ENCODE measurements at places on chromosomes 11 and 22.

- no peak for DNase-seq
These were observed 17.2 kb downstream of the MYEOV start for GRCh38 chr11:69310934-69311766.

GRCh38 chr11:101401245-101401644 lies 182.6 kb downstream of the TRPC6 start:
- DNase-seq: no peak

DNA sequence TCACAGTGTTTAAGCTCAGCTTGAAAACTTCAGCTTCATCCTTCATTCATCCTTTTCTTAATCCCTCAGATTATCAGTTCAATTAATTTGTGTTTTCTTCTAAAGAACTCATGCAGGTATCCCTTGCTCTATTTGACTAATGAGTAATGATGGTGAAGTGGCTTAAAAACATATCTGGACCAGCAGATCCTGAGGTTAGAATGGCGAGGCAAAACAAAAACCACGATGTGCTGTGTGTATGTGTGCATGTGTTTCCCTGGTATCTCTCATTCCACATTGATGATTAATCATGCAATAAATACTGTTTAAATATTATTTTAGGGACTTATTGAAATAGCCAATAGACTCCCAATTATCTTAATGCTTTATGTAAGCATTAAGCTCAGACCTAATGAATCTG lies 437.0 kb downstream of the DYNC2H1 start:
- no peak for DNase-seq

GRCh38 chr11:17743808-17744119 lies 9.2 kb downstream of the KCNC1 start:
- DNase-seq: no peak

GRCh38 chr11:62593434-62594044 lies 2.2 kb upstream of the TUT1 start:
- DNase-seq: peak; percentile 69

DNA sequence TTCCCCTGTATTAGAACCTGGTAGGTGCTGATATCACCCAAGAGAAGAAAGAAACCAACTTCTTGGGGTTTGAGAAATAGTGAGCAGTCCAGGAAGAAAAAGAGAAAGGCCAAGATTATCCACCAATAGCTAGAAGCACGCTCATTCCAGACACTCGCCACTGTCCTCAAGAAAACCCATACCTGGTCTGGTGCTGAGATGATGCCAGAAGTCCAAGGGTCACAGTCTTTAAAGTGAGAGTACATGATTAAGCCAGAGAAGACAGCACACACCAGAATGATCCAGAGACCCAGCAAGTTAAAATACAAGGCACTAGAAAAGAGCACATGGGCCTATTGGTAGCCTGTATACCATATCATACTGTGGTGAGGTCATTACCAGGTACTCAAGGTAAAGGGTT lies 23.6 kb downstream of the SLC5A12 start:
- DNase-seq: no peak

- DNase-seq: no peak
These were observed 45.0 kb upstream of the BIRC3 start for GRCh38 chr11:102272047-102272824.

GRCh38 chr22:30433773-30434172 lies 8.2 kb downstream of the MTFP1 start:
- DNase-seq: no peak

DNA sequence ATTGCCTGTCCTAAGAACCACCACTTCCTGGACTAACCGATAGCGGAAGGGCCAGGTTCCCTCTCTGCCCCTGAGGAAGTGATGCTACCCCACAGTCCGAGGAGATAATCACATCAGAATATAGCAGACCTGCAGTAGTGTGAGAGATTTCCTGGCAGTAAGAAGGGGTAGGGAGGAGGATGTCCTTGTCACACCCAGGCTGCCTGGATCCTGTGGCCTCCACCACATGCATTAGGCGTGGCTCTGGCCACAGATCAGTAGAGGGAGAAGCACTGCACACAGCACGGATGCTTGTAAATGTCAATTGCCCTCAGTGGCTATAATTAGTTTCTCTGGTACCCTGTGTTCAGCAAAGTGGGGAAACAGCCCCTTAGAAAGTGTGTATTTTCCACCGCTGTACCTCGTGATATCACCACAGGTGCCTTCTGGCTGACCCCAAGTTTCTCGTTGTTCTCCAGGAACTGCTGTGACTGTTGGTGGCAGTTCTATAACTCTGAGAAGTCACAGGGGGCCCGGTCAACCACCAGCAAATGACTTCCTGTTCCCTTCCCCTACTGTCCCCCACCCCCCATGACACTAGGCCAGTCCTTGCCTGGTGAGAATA lies 61.8 kb downstream of the UBASH3B start:
- DNase-seq: no peak

- DNase-seq: no peak
These were observed 82.6 kb upstream of the SHISAL1 start for GRCh38 chr22:44395118-44396005.

- DNase-seq: no peak
These were observed 21.5 kb downstream of the C22orf23 start for GRCh38 chr22:37931893-37932389.

GRCh38 chr11:121369366-121369765 lies 76.8 kb downstream of the SC5D start:
- DNase-seq: no peak

GRCh38 chr11:17924713-17925112 lies 88.1 kb downstream of the SERGEF start:
- no peak for DNase-seq

DNA sequence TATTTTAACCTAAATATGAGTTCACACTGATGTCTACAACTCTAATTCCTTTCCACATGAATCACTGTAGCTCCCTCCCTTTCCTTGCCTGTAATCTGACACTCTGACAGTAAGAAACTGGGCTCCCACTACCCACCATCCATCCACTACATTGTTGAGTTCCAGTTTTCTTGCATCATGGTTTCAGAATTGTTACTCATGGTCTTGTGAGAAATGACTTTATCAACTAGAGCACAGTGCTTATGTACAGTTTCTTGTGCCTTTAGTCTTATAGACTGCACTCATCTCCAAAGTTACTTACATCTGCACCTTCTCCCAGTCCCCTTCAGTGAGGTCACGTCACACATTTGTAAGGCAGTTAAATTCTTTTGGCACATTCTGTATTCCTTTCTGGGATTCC lies 78.6 kb downstream of the RTL6 start:
- DNase-seq: no peak

DNA sequence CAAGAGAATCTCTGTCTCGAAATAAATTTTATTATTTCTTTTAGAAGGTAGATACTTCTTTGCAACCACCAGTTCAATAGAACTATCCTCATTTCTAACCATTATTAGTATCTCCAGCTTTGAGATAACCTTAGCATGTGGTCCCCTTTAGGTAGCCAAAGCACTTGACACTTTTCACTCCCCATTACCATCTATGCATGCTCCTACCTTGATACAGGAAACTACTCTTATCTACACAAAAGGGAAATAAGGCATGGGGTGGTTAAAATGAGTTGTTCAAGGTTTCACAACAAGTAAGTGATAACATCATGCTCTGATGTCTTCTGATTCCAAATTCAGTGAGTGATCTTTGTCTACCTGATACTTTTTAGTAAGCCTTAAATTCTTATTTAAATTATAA lies 308.2 kb upstream of the CHORDC1 start:
- no peak for DNase-seq

DNA sequence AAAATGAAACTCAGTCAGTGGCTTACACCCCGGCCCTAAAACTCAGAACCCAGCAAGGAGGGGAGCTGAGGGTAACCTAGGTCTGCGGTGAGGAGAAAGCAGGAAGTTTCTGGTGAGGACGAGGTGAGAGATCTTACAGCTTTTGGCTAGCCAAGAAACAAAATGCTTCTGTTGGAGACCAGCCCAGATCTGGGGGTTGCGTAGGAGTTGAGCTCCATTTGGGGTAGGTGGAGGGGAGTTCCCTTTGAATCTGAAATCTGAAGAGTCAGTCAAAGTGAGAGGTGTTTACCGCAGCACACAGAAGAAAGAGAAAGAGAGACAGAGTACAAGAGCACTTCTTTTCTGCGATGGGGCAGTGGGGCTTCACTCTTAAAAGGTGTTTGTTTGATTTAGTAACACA lies 29.6 kb downstream of the EHF start:
- DNase-seq: peak; percentile 79

GRCh38 chr11:75492181-75492820 lies 33.4 kb downstream of the GDPD5 start:
- peak; percentile 51 for DNase-seq

- DNase-seq: no peak
These were observed 46.4 kb downstream of the ELP4 start for GRCh38 chr11:31555938-31556337.

GRCh38 chr22:48546653-48547424 lies 1280.8 kb downstream of the BRD1 start:
- no peak for DNase-seq

DNA sequence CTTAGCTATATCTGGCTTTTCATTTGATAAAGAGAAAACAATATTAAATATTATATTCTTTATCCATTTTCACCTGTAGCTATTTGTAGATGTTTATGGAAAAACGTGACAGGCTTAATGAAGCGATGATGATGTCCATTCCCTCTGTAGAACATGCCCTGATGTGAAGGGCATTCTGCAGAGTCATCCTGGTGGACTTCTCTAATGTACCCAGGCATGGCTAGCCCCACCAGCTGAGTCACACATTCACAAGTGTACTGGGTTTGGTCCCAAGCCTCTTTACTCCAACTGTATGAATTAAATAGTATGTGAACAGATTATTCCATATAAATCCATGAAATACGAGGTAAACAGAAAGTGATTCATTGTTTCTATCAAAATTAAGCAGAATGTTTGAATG lies 139.3 kb downstream of the CADM1 start:
- DNase-seq: no peak

DNA sequence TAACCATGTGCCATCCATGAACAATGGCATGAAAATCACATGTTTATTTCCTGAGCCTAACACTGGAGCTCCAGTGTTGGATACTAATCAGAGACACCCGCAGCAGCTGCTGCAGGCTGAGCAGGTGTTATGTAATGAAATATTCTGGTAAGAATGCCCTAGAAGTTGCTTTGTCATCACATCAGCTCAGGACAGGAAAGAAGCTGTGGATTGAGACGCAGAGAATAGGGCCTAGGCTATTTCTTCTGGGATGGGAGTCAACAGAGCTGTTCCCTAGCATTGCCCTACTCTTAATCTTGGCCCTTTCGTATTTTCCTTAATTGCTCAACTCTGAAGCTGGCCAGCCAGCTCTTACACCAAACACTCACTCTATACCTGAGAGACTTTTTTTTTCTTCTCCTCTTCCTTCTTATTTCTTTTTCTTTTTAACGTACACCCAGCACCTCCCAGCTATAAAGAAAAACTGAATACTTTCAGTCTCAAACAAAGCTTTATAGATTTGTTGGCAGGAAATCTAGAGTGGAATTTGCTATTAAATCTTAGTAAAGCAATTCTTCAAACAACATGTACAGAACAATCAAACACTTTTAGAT lies 31.9 kb downstream of the RASSF10 start:
- DNase-seq: no peak

DNA sequence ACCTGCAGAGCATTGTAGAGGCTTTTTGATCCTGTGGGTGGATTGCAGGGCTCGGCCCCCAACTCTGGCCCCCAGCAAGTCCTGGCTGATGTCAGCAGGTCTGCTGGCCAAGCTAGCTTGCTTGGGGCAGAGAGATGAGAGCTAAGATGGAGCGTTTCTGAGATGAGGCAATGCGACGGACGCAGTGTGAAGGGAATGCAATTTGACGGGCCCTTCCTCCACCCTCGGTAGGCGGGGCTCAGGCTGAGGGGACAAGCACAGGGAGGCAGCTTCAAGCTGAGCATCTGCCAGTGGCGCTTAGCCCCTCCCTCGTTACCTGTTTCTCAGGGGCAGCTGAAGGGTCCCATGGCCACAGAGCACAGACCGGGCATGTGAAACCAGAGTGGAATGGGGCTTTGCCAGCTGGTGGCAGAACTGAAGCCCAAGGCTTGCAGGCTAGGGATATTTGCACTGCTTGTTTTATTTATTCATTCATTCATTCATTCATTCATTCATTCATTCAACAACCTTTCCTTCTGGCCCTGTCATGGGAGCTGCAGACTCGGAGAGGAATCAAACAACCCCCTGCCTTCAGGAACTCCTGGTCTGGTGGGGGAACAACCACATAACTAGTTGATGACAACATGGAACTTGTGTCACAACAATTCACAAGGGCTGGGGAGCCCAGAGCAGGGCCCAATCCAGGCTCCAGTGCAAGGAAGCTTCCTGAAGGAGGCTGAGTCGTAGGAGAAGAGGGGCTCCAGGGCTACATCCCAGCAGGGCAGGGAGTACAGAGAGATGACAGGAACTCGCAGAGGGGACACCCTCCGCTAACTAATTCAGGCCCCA lies 66.8 kb downstream of the THAP12 start:
- DNase-seq: no peak

DNA sequence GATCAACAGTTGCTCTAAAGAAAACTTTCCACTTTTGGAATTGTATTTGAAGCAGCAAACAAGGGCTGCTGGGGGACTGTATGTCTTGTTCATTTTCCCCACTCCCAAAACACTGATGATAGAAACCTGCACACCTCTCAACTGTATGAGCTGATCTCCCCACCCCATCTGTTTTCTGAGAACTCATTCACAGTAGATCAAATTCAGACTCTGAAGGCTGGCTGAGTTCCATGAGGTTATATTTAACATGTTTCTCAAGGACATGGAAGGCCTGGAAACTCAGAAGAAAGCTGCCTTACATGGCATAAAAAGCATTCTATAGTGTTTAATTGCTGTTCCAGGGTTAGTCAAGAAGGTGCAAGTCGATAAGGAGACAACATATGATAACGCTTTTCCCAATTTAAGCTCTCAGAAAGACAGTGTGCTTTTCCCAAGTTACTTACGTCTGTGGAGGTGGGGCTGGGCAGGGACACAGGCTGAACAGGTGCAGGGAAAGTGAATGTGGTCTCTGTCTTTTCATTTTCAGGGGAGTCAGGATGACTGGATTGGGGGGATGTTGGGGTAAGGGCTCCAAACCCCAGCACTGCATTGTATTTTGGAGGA lies 23.0 kb downstream of the LARGE2 start:
- DNase-seq: no peak

GRCh38 chr11:128026596-128026995 lies 560.8 kb downstream of the ETS1 start:
- DNase-seq: no peak

DNA sequence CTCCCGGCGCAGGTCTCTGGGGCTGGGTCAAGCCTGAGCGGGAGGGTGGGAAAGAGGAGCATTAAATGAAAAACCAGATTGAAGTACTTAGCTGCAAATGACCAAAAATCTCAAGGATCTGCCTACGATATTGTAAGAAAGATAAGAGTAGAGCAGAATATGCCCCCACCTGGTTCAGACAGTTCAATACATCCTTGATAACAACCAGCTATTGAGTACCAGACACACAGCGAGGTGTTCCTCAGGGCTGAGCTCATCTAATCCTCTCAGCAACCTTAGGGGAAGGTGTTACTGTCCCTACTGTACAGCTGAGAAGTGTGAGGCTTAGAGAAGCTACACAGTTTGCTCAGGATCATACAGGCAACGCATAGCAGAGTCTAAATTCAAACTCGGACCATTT lies 27.4 kb upstream of the HMGXB4 start:
- no peak for DNase-seq

GRCh38 chr22:50146439-50147238 lies 23.9 kb upstream of the PANX2 start:
- DNase-seq: no peak

- DNase-seq: no peak
These were observed 215.3 kb downstream of the TBC1D22A start for GRCh38 chr22:46977656-46978343.

All from stimulated activated CD4-positive, alpha-beta T cell treated with anti-CD3 and anti-CD28 coated beads, Interleukin-4, amount 100 ng/mL, for 4 hours (primary cell).